Heart right ventricle (tissue), 16 donors: ENCODE measurements at places on chromosomes 4 and X. TPM values are rescaled to one million over a fixed set of nuclear protein-coding genes. Genes with fewer than 3 reads are reported as not detected.

- no peak for DNase-seq
Measured at GRCh38 chrX:110791071-110791470, 4.5 kb downstream of the CHRDL1 start.

DNA sequence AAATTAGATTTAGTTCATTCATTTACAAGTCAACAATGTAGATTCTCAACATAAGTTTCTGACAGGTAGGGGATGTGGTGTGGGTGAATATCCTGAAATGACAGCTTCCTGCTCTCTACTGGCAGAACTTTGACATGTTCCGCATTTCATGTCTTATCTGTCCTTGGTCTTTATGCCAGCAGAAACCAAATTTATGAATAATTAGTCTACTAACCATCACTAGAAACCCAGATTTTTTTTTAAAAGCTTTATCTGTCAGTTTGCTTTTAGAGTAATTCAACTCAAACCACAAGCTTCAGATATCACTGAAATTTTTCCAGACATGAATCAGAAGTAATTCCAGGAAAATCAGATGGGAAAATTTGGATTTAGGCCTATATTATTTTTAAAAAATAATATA is 17.9 kb downstream of the COQ2 start:
- no peak for DNase-seq

DNA sequence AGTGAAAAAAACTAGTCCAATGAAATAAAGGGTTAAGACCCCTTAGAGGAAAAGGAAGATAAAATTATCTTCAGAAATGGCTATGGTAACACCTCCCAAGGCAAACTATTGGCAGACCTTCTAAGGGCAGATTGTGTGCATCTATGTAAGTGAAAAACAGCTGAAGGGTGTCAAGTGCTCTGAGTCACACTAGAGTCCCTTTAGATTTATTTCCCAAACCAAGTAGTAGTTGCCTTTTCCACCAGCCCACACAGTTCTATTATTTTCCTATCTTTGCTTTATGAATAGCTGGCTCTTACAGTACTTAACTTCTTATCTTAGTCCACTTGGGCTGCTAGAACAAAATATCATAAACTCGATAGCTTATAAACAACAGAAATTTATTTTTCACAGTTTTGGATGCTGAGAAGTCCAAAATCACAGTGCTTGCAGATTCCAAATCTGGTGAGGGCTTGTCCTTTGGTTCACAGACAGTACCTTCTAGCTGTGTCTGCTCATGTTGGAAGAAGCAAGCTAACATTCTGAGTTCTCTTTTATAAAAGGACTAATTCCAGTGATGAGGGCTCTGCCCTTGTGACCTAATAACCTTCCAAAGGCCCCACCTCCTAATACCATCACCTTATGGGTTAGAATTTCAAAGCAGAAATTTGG is 143.6 kb downstream of the GRID2 start:
- DNase-seq, result no peak

Gene G3BP2
- total RNA-seq, result 86.9 TPM

Gene HERC6
- 19.5 TPM for total RNA-seq

Gene CT45A1
- total RNA-seq, result not detected

GRCh38 chr4:79308137-79308536 is 17.7 kb downstream of the NAA11 start:
- no peak for DNase-seq

GRCh38 chr4:41538017-41538733 is at the start of gene LIMCH1:
LIMCH1 (plus strand) TSS chr4:41538157; CDS start chr4:41605996, 67,839 bp downstream.
- peak; percentile 82 for DNase-seq

Gene MSX1
- total RNA-seq, result 3.6 TPM

- no peak for DNase-seq
Measured at GRCh38 chrX:22093550-22093949, 61.4 kb downstream of the PHEX start.

Gene TENM3
- total RNA-seq, result 3.2 TPM

Gene DHX15
- total RNA-seq, result 51.0 TPM

DNA sequence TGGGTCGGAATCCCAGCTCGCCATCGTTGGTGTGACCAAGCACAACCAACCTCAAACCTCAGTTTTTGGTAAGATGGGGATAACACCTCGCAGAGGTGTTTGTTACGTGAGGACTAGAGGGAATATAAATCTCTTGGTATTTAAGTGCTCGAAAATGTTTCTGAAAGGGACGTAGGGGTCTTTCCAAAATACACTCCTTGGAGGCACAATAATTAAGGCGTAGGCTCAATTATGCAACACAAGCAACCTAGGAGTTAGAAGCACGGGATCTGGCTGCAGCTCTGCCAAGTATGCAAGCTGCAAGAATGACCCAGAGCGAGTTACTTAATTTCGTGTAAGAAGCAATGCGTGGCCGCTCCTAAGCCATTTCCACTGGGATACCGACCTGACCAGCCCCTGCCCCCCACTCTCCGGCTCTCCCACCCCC is 552 bp downstream of the ADH5 start:
- DNase-seq, result peak; percentile 49

DNA sequence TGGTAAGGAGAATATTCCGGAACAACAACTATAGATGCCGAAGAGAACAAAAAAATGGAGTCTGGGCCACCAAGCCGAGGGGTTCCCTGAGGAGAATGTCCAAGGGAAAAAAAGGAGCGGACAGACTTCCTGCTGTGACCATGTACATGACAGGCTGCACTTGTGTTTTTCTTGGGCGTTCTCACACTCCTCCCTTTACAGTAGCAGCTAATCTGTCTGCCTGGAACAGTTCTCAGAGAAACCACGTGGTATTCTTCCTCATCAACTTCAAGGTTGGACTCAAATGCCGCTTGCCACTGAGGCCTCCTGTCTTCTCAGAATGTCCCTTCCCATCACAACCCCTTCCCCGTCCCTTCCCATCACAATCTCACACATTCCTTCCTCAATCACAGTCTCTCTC is 30.8 kb upstream of the MTNR1A start:
- DNase-seq, result peak; percentile 9

DNA sequence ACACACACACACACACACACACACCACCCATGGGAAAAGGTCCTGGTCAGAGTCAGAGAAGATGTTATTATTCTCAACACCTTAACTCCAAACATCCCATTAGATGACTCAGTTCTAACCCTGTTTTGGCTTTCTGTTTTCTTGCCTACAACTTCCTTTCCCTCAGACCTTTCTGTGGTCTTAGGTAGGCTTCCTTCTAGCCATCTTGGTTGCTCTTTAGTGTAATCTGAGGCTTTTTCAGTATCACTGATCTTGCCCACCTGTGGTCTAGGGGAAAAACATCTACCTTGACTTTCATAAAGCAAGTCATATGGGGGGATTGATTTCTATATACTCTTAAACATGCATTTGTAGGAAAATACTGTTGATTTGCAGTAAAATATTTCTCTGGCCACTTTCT is 56.9 kb downstream of the ATG4A start:
- DNase-seq, result no peak

- no peak for DNase-seq
Measured at GRCh38 chrX:47166126-47166525, 21.1 kb downstream of the RBM10 start.

DNA sequence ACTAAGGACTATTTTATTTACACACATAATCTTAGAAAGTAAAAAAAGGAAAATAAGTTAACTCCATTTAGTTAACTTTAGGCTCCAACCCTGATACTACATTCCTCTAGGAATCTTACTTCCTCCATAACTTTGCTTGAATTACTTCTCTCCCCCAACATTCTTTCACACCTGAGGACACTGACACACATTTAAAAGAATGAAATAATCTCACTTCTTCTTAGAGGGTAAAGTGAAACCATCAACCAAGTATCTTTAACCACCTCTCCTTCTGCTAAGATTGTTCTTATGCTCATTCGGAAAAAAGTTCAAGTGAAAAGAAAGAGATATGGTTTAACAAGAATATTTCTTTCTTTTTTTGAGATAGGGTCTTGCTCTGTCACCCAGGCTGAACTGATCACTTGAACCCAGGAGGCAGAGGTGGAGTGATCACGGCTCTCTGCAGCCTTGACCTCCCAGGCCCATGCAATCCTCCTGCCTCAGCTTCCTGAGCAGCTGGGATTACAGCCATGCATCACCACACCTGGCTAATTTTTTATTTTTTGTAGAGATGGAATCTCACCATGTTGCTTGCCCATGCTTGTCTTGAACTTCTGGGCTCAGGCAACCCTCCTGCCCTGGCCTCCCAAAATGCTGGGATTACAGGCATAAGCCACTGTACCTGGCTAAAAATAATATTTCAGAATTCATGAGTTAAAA is 28.5 kb downstream of the SLC25A4 start:
- no peak for DNase-seq

- no peak for DNase-seq
Measured at GRCh38 chr4:130608121-130608520, 1512.2 kb downstream of the C4orf33 start.

DNA sequence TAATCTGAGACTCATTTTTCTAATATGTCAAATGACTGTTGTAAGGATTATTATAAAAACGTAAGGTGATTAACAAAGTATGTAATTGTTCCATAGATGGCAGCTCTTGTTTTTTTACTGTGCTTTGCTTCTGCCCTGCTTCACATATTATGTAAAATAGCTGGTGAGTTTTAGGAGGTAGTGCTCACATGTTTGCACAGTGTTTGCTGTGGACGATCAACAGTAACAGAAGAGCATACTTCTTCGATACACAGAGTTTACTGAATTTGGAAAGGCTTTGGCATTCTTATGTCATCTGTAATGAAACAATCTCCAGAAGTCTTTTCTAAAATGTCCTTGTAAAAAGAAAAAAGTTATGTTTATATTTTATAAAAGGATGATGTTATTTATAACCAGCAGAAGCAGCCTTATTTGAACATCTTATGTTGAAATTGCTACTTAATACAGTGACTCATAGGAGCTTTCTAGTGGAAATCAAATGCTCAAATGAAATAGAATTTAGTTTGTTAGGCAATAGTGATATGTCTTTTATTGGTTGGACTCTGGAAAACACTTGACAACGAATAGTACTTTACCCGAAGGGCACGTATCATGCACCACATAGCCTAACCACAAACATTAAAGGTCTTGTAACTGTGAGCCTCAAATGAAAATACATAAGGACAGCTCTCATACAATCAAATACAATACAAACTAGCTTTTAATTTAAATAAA is 1.9 kb upstream of the MTTP start:
- no peak for DNase-seq

- DNase-seq, result no peak
Measured at GRCh38 chr4:127809173-127809800, 27.2 kb downstream of the HSPA4L start.

GRCh38 chr4:73709451-73710033 is 30.8 kb upstream of the CXCL8 start:
- no peak for DNase-seq
